ENCODE measurements at places on chromosomes 6 and 20. TPM values are rescaled to one million over a fixed set of nuclear protein-coding genes. Genes with fewer than 3 reads are reported as not detected.

The MAD2L1BP gene
- polyA plus RNA-seq = 26.7 TPM

The SLC22A7 gene
- polyA plus RNA-seq = 0.71 TPM

The HS3ST5 gene
- 25.8 TPM for polyA plus RNA-seq

The BANF2 gene
- polyA plus RNA-seq = not detected
